D341Med (cell line): ENCODE measurements at places on chromosomes 11 and 22.

GRCh38 chr11:83070731-83071566 is 748 bp downstream of the RAB30 start:
- DNase-seq = peak; percentile 48

DNA sequence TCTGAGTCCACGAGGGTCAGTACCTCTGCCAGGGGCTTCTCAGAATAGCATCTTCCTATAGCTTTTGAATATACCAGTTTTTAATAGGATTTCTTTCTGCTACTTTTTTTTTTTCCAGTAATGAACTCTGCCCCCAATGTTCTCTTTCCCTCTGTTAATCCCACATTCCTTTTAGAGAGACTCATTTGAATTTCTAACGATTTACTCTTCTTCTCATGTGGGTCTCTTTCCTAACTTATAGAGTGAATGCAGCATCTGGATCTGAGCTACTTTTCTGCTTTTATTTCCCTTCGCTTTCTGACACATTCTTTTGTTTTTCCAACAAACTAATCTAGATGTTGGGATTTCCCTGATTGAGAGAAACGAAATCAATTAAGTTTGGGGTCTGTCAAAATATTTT is 71.4 kb downstream of the INSC start:
- DNase-seq = no peak

DNA sequence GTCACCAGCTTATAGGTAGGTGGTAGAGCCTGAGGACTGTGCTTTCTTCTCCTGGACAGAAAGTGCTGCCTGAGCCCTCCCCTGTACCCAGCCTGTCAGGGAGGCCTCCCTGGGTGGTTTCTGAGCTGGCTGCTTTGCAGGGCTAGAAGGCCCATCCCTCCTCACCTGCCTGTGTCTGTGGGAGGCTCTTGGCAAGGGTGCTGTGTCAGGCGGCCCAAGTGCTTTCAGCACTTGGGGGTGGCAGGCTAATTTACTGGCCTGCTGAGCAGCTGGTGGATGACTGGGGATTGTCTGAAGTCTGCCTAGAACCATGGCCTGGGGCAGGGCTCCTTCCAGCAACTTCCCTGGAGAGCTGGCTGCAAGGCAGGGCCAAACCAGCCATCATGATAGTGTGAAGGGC is 139.0 kb upstream of the NAV2 start:
- DNase-seq = no peak

GRCh38 chr11:69774354-69775162 is 583 bp downstream of the FGF4 start:
- DNase-seq = no peak

DNA sequence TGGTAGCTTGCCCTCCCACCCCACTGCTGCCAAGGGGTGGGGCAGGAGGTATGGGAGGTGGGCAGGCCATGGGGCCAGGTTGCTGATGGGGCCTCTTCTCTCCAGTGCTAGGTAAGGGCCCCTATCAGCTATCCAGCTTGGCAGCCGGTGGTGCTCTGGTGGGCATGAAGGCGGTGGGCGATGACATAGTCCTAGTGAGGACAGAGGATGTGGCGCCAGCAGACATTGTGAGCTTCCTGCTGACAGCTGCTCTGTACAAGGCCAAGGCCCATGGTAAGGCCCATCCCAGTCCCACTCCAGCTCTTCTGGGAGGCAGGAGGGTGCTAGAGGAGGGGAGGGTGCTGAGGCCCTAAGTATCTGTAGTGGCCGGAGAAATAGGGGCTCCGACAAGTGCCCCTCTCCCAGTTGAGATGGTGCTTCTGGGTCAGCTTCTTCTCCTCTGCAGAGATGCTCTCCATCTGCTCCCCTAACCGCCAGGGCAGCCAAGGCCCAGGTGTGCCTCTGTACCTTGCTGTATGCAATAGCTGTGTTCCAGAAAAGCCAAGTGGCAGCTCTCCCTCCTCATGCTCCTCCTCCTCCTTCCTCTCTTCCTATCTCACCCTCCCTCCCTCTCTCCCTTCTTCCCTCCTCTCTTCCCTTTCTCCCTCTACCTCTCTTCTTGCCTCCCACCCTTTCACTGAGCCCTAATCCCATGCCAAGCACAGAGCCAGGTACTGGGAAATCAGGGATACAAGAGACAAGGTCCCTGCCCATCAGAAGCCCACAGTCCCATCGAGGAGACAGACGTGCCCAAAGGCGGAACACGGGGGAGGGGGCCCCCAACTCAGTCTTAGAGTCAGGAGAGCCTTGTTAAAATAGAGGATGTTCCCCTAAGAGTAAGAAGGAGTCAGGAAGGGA is 55.3 kb downstream of the OTOG start:
- peak; percentile 15 for DNase-seq

DNA sequence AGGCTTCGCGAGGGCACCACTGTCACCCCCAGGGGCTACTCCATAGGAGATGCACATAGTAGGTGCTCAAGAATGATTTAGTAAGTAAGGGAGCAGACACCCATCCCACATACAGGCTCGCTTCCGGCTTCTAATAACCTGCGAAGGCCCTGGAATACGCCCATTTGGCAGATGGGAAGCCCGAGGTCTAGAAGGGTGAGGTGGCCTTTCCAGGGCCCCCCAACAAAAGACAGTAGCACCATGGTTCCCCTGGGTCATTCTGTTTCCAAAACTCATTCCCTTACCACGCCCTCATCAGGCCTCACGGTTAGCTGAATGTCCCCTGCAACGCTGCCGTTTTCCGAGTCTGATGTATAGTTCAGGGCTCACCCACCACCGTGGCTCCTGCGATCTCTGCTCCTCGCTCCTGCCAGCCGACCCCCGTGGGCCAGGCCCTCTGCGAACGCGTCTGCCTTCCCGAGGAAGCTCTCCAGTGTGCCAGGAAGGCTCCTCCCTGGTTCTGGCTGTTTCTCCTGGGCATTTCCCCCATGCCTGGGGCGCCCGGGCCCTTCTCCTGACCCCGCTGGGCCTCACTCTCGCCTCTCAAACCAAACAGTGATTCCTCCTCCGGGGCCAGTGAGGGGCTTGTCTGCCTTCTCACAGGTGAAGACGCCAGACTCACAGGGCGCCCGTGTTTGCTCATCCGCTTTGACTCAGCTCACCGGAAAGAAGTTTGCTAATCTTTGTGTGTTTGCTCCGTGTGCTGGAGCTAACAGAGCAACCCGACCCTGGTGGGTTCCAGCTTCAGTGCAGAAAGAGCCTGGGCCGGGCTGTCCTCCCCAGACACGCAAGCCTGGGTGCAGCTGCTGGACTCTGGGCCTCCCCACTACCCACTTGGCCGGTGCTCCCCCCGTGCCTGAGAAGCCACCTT is 86.6 kb downstream of the RTL6 start:
- DNase-seq = no peak

DNA sequence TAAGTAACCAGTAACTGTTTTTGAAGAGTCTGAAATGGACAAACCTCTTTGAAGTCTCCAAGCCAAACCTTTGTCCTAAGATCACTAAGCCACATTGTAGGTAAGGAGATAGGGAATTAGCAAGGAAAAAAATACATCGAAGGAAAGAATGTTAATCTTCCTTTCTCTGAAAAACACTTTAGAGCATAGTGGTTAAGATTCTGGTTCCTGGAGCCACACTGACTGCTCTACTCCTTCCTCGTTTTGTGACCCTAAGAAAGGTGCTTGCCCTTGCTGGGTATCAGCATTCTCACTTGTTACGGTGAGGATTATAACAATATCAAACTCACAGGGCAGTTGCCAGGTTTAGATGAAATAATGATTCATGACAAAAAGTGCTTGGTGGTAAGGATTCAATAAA is 104.0 kb downstream of the SIK3 start:
- no peak for DNase-seq
